ENCODE measurements at places on chromosomes 11 and 22.

GRCh38 chr11:69873166-69874077 is 54.2 kb upstream of the FGF3 start:
- no peak for DNase-seq

- no peak for DNase-seq
Measured at GRCh38 chr11:74006743-74007304, 2.1 kb downstream of the UCP3 start.

DNA sequence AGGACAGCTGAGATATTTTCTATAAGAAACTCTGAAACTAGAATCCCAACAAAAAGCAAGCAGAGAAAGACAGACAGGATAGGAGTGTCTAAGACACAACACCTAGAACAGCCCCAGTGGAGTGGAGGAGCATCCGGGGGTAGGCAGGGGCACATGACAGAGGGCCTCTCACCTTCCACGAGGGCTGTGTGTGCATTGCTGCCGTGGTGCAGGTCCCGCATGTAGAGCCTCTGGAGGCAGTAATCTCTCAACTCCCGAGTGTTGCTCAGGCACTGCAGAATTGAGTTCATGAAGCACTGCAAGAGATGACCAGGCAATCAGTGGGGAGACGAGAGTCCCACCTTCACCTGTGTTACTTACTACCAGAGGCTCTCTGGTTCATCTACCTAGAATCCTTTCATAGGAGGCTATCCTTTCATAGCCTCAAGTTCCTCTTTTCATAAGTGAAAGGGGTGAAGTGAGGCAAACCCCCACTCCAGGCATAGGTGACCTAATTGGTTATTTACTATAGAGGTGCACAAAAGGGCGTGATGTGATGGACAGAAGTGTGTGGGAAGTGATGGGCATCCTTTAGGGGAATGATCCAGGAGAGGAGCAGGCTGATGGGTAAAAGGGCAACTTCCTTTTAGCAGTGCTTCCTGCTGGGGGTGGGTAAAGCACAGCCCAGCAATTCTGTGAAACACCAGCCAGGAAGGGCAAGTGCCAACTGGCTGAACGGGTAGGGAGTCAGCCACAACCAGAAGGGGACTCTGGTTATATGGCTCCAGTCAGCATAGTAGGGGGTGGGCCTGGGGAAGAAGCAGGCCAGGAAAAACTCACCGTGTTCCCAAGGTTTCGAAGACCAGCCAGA is 13.1 kb upstream of the MFRP start:
- no peak for DNase-seq

GRCh38 chr11:124928942-124929665 is 6.7 kb downstream of the HEPACAM start:
- no peak for DNase-seq

- DNase-seq = no peak
Measured at GRCh38 chr11:74691755-74692154, 39.5 kb downstream of the CHRDL2 start.

DNA sequence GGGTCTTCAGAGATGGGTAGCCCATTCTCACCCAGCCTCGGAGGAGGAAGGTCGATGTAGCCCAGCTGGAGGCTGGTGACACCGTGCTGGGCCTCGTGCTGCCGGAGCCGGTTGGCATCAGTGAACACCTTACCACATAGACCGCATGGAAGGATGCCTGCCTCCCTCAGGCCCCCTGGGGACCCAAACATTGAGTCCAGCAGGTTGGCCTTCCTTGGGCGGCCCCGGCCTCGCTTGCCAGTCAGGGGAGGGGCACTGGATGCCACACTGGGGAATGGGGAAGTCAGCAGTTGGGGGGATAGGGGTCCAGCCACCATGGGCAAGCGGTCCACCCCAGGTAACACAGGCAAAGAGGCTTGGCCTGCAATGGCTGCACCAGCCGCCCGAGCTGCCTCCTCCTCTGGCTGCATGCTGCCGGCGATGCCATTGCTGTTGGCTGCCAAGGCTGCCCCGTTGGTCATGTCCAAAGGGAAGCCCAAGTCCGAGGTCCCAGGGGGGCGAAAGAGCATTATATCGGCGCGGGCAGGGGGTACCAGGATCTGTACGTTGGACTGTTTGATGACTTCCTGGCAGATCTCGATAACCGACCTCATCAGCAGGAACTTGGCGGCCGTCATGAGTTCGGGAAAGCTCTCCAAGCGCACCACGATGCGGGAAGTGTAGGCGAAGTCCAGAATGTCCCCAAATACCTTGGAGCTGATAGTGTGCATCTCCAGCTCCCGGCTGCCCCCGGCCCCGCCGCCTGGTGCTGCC is 1.4 kb downstream of the PATZ1 start:
- DNase-seq = no peak

DNA sequence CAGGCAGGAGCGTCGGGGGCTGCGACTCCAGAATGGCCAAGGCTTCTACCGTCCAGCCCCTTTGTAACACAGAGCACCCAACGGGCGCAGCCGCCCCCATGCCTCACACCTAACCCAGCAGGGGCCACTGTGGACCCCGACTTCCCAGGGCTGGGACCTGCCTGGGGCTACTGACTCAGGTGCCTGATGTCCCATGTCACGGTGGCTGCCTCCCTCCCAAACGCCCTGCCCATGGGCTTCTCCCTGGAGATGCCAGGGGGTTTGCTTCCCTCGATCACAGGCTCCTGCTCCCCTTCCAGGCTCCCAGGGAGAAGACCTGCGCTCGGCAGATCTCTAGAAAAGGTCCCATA is 84.0 kb downstream of the MYEOV start:
- no peak for DNase-seq

DNA sequence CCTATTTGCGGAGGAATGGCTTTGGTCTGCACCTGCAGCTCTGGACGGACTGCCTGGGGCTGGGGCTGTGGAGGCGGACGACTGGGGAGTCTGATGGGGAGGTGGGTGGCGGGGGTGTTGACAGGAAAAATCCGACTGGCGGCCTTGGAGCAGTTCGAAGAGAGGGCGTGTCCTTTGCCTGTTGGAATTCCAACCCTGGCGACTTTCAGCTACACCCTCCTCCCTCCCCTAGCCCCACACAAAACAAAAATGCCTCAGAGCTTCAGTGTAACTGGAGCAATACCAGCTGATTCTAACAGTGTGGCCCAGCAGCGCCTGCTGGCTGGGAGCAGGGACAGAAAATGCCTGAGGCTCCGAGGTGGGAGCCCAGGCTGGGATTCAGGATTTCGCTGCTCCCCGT is 85.4 kb downstream of the ATXN10 start:
- no peak for DNase-seq

GRCh38 chr11:46728659-46729040 is 9.6 kb downstream of the F2 start:
- no peak for DNase-seq

GRCh38 chr22:46841522-46841921 is 79.1 kb downstream of the TBC1D22A start:
- DNase-seq = no peak

GRCh38 chr22:44608597-44609399 is 93.2 kb upstream of the PRR5 start:
- no peak for DNase-seq

- no peak for DNase-seq
Measured at GRCh38 chr22:39475902-39476301, 19.1 kb downstream of the MGAT3 start.
